B cell (primary cell): ENCODE measurements at places on chromosomes 16 and 17.

- DNase-seq, result no peak
Observed at GRCh38 chr17:35807371-35808144, 1.7 kb upstream of the TAF15 start.

GRCh38 chr17:45341533-45342158 is 24.8 kb upstream of the MAP3K14 start:
- DNase-seq, result no peak

GRCh38 chr17:64355536-64356303 is 34.9 kb downstream of the PECAM1 start:
- no peak for DNase-seq

GRCh38 chr17:68196394-68197090 is 51.3 kb upstream of the AMZ2 start:
- DNase-seq, result peak; percentile 50

GRCh38 chr16:10156099-10156498 is 26.1 kb downstream of the GRIN2A start:
- no peak for DNase-seq

DNA sequence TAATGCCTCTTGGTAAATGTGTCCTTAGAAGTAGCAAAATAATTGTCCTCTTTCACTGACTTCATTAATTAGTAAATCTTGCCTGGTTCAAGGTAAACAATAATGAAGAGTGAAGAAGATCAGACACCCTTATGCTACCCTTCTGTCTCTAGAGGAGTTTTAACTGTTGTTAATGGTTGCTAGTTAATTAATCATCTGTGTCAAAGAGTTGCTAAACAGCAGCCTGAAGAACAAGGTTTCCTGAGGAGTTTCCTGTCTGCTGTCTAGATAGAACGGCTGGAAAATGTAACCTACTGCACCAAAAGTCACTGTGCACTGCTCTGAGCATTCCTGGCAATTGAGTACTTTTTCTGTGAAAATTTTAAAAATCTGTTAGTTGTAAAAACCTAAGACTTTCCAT is 131.3 kb downstream of the NLK start:
- DNase-seq, result no peak

- DNase-seq, result no peak
Observed at GRCh38 chr17:57370037-57370581, 113.8 kb downstream of the MSI2 start.

DNA sequence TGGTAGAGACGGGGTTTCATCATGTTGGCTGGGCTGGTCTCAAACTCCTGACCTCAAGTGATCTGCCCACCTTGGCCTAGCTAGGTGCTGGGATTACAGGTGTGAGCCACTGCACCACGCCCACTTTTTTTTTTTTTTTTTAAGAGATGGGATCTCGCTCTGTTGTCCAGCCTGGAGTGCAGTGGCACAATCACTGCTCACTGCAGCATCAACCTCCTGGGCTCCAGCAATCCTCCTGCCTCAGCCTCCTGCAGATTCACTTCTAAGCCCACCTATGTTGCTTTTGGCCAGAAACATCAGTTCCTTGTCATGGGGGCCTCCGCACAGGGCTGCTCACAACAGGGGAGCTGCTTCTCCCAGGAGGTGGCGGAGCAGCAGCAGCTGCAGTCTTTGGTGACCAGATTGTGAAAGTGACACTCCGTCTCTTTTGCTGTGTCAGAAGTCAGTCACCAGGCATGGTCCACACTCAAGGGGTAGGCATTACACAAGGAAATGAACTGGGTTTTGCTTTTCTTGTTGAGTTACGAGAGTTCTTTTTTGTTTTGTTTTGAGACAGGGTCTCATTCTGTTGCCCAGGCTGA is 4.5 kb upstream of the NME4 start:
- DNase-seq, result no peak

GRCh38 chr17:79484600-79485418 is 126.0 kb downstream of the RBFOX3 start:
- no peak for DNase-seq

DNA sequence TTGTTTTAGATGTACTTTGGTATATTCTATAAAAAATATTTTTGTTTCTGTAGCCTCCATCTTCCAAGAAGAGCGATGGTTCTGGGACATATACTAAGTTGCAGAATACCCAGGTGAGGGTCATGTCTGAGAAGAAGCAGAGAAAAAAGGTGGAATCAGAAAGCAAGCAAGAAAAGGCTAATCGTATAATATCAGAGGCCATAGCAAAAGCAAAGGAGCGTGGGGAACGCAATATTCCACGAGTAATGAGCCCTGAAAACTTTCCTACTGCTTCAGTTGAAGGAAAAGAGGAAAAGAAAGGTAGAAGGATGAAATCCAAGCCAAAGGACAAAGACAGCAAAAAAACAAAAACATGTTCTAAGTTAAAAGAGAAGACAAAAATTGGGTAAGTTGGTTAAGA is 154.6 kb downstream of the CHD9 start:
- DNase-seq, result no peak

- DNase-seq, result no peak
Observed at GRCh38 chr17:32174889-32175288, 32.6 kb downstream of the RHOT1 start.

- DNase-seq, result peak; percentile 87
Observed at GRCh38 chr16:75379911-75380847, 53.1 kb downstream of the CFDP1 start.

DNA sequence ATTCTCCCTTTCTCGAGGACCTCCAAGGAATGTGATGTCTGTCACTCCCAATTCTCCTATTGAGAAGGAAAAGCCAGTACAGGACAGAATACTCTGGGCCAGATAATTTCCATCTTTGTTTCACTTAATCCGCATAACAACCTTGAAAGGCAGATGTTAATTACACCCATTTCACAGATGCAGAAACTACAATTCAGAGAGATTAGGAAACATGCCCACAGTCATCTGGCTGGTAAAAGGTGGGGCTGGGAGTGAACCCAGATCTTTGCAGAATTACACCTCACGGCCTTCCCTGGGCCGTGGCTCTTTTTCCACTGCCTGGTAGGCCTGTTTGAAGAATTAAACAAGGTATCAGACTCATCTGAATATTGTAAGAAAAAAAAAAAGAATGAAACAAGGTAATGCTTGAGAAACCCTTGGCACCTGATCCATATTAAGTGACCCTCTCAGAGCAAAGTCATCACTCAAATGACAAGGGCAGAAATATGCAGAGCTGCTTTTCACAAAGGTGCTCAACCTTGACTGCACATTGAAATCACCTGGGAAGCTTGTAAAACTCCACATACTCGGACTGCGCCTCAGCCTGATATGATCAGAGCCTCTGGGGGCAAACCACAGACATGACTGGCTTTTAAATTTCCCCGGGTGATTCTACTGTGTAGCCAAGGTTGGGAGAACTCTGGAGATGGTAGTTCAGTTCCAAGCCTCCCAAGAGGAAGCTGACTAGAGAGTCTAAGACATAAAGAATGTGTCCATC is 16.6 kb upstream of the G6PC1 start:
- DNase-seq, result no peak

- DNase-seq, result no peak
Observed at GRCh38 chr16:54996186-54996585, 65.5 kb downstream of the IRX5 start.

- DNase-seq, result peak; percentile 91
Observed at GRCh38 chr16:10949424-10949970, 5.1 kb downstream of the CLEC16A start.

GRCh38 chr16:85103114-85104079 is 8.9 kb downstream of the CIBAR2 start:
- peak; percentile 74 for DNase-seq

- no peak for DNase-seq
Observed at GRCh38 chr17:17055286-17056155, 13.3 kb downstream of the MPRIP start.

DNA sequence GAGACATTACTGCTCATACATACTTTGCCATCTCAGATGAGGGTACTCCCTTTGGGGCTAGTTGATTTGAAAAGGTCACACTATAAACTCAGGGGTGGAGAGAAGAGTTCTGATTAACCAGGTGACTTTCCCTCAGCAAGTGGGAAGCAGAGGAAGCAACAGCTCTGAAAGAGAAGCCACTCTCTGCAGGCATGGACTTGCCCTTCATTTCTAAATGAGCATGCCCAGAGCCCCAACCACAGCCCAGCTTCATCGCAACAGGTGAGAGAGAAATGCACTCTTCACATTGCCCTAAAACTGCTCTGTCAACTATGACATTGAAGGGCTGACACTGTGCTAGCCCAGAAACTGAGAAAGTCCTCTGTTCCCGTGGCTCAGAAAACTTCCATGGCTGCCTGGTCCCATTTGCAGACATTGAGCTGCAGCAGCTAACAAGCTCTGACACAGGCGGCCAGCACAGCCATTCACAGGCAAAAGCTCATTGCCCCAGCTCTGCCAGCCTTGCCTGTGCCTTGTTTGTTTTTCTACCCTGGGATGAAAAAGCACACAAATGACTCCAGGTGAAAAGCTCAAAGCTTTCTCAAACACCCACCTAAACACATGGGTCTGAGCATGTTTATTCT is 419.8 kb upstream of the DYNLRB2 start:
- DNase-seq, result no peak

- no peak for DNase-seq
Observed at GRCh38 chr17:37322826-37323561, 52.8 kb upstream of the C17orf78 start.

DNA sequence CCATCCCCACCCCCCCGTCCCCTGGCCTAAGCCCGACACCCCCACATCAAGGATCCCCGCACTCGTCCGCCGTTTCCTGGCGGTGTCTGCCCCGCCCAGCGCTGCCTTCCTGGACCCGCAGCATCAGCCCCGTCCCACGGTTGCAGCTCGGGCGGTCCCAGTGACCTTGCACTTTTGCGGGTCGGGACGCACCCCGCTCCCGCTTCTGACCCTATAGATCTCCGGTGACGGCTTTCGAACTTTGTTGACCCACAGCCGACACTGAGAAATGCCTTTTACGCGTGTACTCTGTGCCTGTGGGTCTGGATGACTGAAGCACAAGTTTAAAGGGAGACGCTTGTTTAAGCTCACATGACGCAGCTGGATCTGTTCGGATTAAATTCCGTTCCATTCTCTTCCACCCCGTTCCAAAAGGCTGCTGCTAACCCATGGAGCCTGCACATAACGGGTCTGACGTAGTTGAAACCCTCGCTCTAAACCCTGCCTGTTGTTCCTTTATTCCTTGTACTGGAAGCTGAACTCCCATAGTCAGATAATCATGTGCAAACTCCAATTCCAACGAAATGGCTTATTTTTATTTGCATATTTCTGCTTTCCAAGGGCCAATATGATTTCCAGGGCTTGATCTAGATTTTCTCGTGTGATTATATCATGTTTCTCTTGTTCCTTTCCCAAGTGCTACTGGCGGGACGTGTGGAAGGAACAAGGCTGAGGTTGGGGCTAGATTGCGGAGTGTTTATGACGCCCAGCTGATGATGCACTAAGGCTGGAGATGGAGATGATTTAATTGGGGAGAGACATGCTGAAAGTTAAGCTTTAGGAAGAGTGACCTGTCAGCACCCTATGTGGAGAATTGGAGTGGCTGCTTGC is 834 bp downstream of the FLYWCH1 start:
- DNase-seq, result no peak

DNA sequence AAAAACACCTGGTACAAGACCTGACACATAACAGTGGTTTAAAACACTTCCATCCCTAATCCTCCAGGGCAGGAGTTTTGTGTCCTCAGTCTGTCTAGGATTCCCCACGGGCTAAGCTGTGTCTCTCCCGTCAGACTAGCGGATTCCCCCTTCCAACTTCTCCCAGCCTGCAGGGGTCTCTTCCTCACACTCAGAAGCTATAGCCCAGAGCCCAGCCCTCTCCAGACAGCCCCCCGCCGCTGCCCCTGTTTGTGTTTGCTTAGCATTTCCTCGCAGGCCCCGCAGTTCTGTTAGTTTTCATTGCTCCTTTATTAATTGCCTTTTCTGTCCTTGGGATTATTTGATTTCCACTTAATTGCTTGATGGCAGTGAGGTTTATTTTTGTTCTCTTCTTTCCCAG is 91.2 kb downstream of the TMEM132E start:
- DNase-seq, result no peak

GRCh38 chr17:27549251-27549893 is 81.6 kb upstream of the LGALS9 start:
- no peak for DNase-seq

- DNase-seq, result no peak
Observed at GRCh38 chr17:57943645-57944044, 11.6 kb downstream of the CUEDC1 start.

- no peak for DNase-seq
Observed at GRCh38 chr17:72597354-72598087, 476.7 kb downstream of the SOX9 start.

GRCh38 chr17:34228781-34229180 is 26.3 kb upstream of the CCL2 start:
- DNase-seq, result no peak

DNA sequence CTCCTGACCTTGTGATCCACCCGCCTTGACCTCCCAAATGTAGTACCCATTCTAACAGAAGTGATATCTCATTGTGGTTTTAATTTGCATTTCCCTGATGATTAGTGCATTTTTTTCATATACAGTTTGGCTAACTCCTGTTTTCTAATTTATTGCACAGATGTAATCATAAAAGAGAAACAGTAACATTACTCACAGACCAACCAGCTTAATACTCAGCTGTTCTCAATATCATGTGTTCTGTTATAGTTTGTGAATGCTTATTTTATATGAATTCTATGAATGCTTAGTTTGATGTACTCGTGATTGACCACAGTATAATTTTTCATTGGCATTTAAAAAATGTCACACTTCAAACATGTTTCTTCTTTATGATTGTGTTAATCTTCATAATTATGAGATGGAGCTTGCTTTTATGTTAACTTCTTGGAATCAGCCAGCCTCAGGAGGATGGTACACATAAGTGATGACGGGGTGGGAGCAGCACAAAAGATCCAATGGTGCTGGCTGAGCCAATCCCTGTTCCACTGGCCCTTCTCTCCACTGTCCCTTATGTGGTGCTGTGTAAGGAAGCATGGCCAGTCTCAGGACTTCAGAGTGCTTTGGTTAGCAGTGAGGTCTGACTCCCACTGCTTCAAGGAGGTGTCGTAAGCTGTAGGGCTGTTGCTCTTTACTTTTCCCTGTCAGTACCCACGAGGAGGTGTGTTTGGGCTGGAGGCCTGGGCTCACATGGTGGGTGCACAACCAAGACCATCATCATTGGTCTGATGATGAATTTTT is 191.0 kb downstream of the SPECC1 start:
- DNase-seq, result no peak

GRCh38 chr16:3364774-3365427 is 9.2 kb downstream of the OR2C1 start:
- DNase-seq, result peak; percentile 92

GRCh38 chr17:4530799-4531730 is 24.1 kb downstream of the MYBBP1A start:
- DNase-seq, result no peak

- no peak for DNase-seq
Observed at GRCh38 chr17:29870836-29871465, 59.1 kb downstream of the SSH2 start.

- no peak for DNase-seq
Observed at GRCh38 chr16:51949282-51949681, 597.7 kb downstream of the TOX3 start.

DNA sequence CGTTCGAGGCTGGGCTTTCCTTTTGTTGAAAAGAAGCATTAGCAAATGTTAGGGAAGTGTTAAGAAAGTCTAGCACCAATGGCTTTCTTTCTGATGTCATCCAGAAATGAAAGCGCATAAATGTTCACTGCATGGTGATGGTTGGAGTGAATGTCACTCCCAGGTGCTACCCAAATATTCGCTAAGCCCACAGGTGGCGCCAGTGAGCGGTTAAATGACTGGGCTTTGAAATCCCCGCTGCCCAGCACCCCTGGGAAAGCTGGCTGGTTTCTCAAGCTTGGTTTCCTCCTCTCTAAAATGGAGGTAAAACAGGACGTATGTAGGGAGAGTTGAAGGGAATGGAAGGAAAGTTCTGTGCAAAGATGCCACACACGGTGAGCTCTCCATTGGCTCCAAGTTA is 104.4 kb downstream of the IRX5 start:
- no peak for DNase-seq
